ENCODE measurements at places on chromosomes 12 and 14.

GRCh38 chr12:114408886-114409851, 3.2 kb upstream of the TBX5 start:
- DNase-seq: no peak

DNA sequence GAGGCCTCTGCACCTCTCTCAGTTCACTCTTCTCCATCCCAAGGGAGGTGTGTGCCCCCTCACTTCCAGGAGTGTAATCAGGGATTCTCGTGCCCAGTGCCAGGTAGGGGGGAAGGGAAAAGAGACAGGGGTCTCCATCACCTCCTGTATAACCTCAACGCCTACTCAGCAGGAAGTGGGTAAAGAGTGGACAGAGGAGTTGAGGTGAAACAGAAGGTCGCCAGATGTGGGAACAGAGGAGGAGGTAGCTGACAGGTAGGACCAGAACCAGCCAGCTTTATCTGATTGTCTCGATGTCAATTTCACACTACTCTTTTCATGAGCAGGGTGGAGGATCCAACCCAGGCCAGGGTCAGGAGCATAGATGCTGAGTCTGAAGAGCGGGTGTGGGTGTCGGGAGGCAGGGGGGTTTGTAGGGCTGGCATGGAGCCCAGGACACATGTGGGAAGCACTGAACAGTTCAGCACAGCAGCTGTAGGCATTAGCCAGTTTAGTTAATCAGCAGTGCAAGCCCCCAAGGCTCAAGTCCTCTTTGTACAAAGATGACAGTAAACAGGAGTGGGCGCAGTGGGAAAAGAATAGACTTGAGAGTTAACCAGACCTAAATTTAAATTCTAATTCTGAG, 213.5 kb downstream of the PELI2 start:
- DNase-seq: peak; percentile 58

DNA sequence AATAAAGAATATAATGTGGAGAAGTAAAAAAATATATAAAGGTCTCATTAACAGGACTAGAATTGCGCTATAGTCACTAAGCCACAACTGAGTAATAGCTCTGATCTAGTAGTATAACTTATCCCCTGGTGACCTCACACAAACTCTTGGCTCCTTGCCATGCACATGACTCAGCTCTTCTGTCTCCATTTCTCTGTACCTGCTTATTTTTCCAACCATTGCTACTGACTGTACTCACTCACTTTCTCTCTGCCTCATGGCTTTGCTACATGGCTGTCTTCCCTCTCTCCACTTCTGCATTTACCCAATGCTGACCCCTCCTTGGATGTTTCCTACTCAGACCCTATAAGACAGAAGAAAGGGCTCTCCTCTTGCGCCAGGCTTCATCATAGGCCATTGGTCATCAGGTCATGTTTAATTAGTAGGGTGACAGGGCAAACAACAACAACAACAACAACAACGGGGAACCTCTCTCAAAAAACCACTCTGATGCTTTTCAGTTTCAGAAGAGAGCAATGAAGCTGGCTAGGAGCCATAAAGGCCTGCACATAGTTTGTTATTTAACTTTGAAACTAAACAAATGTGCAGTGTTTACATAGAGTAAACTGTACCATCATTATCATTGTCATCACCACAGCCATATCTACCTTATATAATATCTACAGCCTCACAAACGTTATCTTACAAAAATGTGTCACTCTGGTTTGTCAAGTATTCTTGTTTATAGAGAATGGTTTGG, 25.6 kb upstream of the KRAS start:
- DNase-seq: peak; percentile 93

- peak; percentile 15 for DNase-seq
Observed at GRCh38 chr12:51262758-51263177, 7.4 kb downstream of the SMAGP start.

GRCh38 chr14:23613242-23614070, 22.7 kb upstream of the DHRS2 start:
- DNase-seq: no peak

Data from choroid plexus epithelial cell (primary cell).